ENCODE measurements at places on chromosomes 5 and 9.

DNA sequence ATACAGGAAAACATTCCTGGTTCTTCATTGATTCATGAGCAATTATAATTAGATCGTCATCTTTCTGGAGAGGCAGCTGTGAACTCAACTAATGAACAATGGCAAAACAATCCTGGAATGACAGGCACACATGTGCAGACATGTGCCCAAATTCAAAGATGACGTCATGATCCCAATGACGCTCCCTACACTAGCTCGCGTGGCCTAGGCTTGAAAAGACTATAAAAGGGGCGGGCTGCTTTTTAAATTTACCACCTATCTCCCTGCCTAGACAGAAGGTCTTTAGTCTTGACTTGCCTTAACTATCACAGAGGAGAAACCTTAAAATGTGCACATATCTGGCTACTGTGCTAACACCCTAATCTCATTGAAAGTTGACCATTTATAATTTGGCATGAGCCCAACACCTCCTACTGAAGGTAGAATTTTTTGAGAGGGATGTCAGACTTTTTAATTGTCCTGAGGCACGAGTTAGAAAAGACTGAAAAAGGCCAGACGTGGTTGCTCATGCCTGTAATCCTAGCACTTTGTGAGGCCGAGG lies 88.2 kb downstream of the PRRT1B start:
- DNase-seq, result no peak

DNA sequence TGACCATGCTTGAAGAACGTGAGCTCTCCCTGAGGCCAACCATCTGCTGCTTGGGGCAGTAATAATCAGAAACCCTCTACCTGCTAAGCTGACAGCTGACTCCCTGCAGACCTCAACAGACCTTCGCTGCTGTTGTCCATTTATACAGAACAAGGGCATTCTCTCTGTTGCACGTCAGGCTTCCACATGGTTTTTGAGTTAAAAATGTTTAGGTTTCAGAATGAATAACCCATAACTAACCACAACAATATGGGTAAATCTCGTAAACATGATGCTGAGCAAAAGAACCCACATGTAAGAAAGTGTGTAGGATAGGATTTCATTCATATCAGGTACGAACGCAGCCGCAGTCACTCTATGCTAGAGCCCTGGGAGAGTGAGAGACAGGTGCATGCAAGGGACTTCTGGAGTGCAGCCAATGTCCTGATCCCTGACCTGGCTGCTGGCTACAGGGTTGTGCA lies 348.5 kb downstream of the MED10 start:
- no peak for DNase-seq

GRCh38 chr9:3719286-3719685 lies 193.5 kb upstream of the RFX3 start:
- no peak for DNase-seq

DNA sequence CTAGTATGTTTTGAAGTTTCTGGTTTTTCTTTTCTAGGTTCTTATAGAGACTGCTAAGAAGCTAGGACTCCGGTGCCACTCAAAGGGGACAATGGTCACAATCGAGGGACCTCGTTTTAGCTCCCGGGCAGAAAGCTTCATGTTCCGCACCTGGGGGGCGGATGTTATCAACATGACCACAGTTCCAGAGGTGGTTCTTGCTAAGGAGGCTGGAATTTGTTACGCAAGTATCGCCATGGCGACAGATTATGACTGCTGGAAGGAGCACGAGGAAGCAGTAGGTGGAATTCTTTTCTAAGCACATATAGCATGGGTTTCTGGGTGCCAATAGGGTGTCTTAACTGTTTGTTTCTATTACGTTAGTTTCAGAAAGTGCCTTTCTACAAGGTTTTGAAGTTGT lies 52.2 kb downstream of the MTAP start:
- DNase-seq, result no peak

GRCh38 chr5:14298126-14298847 lies 155.1 kb downstream of the TRIO start:
- DNase-seq, result no peak

DNA sequence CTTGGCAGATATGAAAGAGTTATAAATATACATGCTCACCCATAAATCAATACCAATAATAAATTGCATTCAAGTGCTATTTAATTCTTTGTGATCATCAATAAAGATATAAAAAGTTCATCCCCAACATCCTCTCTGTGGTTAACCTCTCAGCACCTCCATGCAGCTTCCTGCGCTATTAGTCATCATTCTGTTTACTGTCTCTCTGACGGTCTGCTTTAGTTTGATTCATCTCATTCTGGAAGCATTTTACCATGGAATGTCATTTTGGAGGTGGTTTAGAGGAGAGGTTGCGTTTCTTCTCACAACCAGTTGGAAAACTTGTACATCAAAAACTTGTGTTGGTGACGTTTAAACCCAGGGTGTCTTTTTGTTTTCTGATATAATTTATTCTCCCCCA lies 486.6 kb downstream of the BRINP1 start:
- DNase-seq, result no peak

DNA sequence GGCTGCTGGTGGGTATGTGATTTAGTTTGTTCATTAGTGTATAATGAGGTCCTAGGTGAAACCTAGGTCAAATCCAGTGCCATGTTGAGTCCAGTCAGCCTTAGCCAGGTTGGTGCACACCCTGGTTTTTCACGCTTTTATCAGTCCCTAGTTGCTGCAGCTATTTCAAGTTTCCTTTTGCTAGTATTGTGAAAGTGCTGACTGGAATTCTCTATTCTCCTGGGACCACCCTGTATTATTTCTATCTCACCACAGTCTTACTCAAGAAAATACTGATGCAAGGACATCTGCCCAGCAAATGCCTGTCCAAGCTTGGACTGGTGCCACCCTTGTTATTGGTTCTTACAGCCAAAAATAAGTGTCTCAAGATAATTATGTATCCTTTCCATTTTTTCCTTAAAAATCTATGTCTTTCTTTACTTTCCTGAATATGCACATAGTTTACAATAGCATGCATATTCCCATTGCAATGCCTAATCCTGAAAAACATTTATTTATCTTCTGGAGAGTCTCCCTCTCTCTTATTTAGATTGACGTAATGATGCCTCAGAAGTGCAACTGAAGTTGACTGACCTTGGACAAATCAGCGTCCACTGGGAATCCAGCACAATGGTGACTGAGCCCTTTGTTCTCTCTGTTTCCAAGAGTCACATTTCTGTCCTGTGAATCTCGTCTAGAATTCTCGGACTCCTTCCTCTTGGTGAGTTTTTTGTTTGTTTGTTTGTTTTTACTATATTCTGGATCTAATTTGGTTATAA lies 1075.0 kb downstream of the CDH9 start:
- no peak for DNase-seq

DNA sequence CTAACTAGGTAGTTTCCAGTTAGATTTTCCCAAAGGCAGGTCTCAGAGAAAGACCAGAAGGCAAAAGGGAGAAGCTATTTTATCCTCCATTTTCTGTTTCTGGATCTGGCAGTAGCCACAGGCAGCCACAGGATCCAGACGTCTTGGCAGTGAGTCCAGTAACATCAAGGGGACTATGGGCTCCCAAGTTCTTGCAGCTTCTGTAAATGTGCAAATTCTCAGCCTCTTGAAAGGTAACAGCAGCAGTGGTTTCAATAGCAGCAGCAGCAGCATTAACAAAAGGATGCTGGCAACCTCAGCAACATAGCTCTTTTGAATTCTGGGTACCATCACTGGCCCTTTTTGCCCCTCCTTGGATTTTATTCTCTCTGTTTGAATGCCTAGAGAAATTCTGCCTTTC lies 27.1 kb upstream of the IL33 start:
- no peak for DNase-seq

- peak; percentile 56 for DNase-seq
These were observed 53.2 kb upstream of the FBXW11 start for GRCh38 chr5:172059661-172060100.

- DNase-seq, result no peak
These were observed 43.8 kb downstream of the LHFPL2 start for GRCh38 chr5:78604689-78605285.

DNA sequence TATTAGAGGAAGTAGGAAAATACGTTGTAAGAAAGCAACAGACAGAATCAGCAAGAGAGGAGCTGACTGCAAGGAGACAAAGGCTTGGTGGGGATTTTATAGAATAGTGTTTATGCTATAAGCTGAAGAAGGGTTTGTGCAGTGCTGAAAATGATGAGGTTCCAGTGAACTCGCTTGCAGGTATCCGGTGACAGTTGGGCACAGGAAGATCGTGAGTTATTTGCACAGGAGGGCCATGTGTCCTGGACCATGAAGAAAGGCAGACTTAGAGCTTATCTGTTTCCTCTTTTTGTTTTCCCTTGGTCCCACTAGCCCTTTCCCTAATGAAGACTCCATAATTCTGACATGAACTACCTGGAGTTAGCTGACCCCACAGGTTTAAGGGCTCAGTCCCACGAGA lies 61.4 kb downstream of the NXNL2 start:
- DNase-seq, result no peak

- no peak for DNase-seq
These were observed 491.7 kb upstream of the FAM174A start for GRCh38 chr5:100043475-100043874.

All from NAMALWA (cell line).